ENCODE measurements at places on chromosomes 12 and 14.

- DNase-seq, result no peak
These were observed 5.8 kb downstream of the MAX start for GRCh38 chr14:65096323-65097089.

DNA sequence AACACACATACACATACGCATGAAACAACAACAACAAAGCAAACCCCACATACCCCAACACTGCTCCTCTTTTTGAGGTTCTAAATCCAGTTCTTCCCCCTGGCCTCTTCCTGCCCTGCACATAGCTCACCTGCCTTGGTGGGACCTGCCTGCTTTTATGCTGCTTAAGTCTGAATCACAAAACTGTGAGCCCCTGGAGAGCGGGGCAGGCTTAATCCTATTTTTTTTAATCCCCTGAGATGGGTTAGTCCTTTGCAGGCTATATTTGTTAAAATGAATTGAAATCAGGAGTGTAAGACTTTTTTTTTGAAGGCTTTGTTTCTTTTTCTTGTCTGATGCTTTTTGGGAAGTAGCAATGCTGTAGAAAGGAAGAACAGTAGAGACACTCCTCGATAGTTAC is 84.6 kb upstream of the MAX start:
- DNase-seq, result no peak

DNA sequence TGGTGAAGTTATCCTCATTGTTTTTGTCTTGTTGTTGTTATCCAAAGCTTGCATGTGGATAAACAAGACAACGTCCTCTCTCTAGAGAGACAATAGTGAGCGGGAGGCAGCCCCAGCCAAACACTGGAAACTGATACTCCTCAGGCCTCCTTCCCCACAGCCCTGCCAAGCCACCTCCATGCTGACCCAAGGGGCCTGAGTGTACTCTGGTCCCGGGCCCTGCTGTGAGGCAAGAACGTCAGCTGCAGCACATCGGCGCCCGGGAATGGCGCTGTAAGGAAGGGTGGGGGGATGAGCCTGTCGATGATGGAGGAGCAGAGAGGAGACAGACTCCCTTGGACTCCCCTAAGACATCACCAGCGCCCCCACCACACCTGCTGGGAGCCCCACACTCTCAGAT is 83.6 kb downstream of the ANO2 start:
- no peak for DNase-seq

DNA sequence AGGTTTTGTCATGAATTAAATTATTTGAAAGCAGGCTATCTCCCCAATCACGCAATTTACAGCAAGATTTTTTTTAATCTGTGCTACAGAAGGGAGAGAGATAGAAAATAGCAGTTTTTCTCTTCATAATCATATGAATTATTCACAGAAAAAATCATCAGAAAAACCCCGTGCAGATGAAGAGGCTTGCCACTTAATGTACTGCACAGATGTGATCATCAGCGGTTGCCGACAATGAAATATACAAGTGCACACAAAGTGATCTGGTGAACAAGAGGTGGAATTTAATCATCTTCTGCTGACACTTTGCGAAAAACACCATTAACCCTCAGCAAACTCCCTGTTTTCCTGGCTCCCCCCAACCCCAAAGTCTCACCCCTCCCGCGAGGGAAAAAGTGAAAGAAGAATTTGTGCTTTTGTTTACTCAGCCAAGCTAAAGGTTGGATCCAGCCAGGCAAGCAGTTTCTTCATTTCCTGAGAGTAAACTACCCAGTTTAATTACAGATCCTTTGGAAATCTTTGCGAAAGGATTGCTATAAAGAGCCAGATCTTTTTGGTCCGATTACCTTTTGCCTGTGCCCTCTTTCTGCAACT is 3.1 kb upstream of the LMO3 start:
- no peak for DNase-seq

GRCh38 chr14:91243074-91243471 is 1.4 kb downstream of the GPR68 start:
- no peak for DNase-seq

DNA sequence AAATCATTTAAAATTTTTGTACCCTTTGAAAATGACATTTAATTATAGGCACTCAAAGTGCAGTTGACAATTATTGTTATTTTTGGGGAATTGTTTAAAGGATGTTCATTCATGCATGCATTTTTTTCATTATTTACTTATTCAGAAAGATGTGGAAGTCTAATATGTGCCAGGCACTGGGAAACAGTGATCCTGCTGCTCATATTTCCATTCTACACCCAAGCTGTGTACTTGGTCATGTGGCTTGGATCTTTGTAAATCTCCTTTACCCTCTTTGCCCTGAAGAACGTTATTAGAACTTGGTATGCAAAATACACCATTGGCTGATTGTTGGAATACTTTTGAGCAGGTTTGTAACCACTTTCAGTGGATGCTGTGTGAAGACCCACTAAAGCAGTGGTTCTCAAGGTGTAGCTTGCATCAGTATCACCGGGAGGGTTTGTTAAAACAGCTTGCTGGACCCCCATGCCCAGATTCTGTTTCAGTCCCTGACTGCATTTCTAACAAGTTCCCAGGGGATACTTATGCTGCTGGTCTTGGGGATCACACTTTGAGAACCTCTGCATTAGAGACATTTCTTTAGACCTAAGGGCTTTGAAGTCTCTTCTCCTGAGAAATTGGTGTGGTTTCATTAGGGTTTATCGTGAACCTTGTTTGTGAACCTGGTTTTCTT is 47.5 kb downstream of the PRKCH start:
- DNase-seq, result no peak

DNA sequence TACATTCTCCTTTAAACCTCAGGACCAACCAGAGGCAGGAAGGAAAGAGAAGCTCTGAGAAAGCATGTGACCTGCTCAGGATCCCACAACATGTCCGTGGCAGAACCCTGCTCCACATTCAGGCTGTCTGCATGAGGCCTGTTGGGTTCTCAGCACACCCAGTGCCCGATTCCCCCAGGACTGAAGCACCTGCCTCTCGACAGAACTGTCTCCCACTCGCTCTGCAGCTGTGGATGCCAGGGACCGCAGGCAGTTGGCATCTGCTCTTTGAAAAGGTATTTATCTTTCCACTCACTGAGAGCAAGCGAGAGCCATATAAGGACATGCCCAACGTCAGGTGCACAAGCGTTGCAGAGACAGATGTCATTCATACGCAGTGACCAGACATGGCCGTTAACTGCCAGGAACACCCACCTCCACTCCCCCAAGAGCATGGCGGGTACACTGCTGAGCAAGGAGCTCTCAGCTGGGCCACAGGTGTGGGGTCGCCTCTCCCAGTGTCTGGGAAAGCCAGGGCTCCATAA is 18.9 kb downstream of the PITPNM2 start:
- DNase-seq, result no peak

GRCh38 chr14:81311778-81312177 is 88.3 kb downstream of the STON2 start:
- no peak for DNase-seq

DNA sequence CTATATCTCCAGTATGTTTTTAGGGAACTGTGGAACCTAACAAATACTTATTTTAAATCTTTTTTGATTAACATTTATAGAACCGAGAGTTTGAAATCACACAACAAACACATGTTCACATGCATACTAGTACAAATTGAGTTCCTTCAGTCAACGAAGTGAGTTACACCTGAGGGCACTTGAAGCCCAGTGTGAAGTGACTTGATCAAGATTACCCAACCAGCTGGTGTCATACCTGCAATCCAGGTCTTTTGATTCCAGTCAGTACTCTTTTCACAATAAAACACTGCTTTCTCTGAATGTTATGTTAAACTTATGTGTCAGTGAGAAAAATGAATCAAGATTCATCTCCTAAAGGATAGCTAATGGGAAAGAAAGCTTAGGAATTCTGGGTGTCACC is 35.2 kb downstream of the VRK1 start:
- no peak for DNase-seq

DNA sequence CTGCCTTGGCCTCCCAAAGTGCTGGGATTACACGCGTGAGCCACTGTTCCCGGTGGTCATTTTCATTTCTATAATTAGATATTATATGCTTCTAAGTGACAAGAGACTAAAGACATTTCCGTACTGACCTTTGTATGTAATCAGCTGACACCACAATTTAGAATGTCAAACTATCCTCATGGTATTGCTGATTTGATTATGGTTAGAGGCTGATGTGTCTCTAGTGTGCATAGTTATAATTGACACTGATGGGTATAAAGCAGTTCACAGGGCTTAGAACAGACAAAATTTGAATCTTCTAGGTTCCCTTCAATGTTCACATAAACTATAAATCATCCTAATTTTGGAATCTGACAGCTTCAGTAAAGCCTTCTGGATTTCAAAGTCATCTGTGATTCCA is 192.7 kb downstream of the PTPRO start:
- DNase-seq, result no peak

DNA sequence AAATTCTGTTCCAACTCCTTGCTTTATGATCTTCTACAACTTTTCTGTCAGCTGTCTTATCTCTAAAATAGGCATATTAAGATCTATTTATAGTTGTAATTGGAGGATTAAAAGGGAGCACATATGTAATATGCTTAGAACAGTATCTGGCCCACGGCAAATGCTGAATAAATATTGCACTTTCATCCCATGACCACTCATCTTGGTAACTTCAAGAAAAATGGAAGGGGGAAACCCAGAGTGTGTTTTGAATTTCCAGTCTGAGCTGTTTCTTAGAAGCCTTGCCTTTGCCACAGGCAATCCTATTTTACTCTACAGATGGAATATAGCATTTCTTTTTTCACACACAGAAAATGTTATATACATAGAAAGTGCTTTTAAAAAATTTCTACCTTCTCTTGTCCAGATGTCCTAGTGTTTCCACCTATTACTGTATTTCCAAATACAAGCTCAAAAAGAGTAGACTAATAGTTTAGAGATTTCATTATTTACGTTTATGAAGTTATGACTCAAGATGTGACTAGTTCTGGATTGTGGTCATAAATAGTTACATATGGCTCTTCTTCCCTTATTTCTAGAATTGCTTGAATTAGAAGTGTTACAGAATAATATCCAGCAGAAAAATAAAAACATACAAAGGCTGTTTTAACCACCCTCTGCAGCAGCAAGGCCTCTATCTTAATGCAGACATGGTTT is 6.2 kb upstream of the STXBP6 start:
- no peak for DNase-seq

- DNase-seq, result no peak
These were observed 298.0 kb downstream of the GXYLT1 start for GRCh38 chr12:41846718-41847117.

- DNase-seq, result no peak
These were observed 99.8 kb upstream of the WSCD2 start for GRCh38 chr12:108029051-108029835.

- no peak for DNase-seq
These were observed 58.0 kb upstream of the LRFN5 start for GRCh38 chr14:41548666-41549065.

DNA sequence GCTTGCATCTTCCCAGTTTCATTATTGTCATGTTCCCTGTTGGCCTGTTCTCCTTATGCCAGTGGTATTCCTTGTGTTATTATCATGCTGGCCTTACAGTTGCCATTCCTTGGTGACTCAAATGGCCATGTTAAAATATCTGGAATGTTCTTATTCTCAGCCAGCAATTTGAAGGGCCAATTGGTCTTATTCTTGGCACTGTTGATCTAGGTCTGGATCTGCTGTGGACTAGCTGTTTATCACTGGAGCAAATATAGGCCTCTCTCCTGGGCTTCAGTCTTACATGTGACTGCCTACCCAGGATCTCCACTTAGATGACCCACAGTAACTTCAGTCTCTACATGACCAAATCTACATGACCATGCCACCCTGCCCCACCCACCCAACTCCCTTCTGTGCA is 5.4 kb downstream of the CIPC start:
- DNase-seq, result no peak

GRCh38 chr12:7162691-7163114 is 26.8 kb upstream of the PEX5 start:
- DNase-seq, result no peak

DNA sequence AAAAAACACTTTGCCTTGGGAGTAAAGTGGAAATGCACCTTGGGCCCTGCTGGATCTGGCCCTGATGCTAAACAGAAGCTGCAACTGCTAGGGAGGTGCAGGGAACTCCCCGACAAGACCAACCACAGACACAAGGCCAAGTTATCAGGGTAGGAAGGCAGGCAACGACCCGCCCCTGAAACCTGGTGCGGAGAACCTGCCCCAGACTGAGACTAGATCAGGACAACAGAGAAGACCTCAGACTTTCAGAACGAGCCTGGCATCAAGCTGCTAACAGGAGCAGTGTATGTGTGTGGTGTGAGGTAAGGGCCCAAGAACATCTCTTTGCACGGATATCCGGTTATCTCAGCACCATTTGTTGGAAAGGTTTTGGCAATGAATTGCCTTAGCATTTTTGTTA is 233.7 kb upstream of the RTL1 start:
- no peak for DNase-seq

GRCh38 chr12:94848966-94849365 is 154.5 kb downstream of the NDUFA12 start:
- DNase-seq, result no peak

DNA sequence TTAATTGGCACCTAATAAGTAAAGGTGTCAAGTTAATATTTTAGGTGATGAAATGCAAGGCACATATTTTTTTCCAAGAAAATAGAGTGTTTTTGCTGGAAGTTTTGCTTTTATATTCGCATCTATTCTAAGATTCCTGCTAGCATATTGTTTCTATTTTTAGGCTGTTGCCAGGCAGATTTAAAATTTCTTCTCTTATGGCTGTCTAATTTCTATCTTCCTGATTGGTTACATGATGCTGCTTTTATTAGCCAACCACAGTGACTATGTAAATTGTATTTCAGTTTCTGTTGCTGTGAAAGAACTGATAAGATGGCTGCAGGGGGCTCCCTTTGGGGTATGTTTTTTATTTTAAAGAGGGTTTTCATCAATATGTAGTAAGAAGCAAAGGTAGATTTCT is 42.7 kb downstream of the ATF7IP start:
- DNase-seq, result no peak

DNA sequence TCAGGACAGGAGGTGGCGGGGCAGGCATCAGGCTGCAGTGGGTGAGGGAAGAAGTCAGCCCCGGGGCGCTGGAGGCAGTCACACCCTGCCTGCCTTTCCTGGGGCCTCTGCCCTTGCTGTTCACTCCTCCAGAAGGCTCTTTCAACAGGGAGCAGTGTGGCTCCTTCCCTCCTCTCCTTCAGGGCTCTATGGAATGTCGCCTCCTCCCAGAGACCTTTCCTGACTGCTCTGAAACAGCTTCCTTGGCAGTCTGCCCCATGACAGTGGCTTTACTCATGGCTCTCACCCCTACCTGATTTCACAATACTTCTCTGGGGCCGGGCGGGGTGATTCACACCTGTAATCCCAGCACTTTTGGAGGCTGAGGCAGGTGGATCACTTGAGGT is 7.1 kb downstream of the RHOF start:
- DNase-seq, result no peak

DNA sequence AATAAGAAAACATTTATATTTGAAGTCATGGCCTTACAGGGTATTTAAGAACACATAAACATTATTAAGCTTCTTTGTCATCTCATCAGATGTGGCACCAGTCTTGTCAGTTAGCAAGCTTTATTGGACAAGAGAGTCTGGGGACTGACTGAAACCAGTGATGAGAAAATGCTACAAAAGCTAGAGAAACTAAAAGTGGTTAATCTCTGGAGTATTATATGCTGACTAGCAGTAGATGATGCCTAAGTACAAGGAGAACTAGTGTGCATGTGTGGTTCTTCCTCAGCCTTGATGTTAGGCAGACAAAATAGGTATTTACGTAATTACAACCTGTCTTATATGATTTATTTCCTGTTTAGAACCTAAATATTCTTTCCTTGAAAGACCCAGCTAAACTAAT is 176.5 kb downstream of the CPNE8 start:
- DNase-seq, result no peak
